Kasumi-1 (cell line): ENCODE measurements at places on chromosomes 1 and 21.
A peak's percentile ranks its signal among the peaks of the same experiment; 100 is the strongest.

DNA sequence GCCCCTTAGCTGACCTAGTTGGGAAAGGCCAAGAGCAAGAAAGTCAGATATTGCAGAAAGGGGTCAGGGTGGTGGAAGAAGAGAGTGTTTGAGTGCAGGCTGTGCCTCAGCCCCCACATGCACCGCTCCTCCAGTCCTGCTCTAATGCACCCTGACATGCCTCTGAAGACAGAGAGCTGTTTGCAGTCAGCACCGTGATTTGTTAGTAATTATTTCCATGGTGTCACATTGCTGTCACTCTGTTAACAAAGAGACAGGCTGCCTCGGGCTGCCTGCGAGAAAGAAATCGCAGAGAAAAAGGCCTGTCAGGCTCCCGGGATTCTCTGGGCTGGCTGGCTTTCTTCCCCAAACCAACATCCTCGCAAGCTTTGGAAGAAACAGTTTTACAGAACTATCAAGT, 58.3 kb downstream of the ERI3 start:
- no peak for DNase-seq

DNA sequence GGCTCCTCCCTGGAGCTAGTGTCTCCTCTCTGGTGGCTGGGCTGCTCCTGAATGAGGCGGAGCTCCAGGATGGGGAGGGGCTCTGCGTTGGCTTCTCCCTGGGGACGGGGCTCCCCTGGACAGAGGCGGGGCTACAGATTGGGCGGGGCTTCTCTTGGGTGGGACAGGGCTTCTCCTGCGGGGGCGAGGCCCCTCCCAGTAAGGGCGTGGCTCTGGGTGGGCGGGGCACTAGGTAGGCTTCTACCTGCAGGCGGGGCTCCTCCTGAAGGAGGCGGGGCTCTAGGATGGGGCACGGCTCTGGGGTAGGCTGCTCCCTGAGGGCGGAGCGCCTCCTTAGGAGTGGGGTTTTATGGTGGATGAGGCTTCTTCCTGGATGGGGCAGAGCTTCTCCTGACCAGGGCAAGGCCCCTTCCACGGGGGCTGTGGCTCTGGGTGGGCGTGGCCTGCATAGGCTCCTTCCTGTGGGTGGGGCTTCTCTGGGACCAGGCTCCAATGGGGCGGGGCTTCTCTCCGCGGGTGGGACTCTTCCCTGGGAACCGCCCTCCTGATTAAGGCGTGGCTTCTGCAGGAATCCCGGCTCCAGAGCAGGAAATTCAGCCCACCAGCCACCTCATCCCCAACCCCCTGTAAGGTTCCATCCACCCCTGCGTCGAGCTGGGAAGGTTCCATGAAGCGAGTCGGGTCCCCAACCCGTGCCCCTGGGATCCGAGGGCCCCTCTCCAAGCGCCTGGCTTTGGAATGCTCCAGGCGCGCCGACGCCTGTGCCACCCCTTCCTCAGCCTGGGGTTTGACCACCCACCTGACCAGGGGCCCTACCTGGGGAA, 22.7 kb upstream of the ARF1 start:
- no peak for DNase-seq

DNA sequence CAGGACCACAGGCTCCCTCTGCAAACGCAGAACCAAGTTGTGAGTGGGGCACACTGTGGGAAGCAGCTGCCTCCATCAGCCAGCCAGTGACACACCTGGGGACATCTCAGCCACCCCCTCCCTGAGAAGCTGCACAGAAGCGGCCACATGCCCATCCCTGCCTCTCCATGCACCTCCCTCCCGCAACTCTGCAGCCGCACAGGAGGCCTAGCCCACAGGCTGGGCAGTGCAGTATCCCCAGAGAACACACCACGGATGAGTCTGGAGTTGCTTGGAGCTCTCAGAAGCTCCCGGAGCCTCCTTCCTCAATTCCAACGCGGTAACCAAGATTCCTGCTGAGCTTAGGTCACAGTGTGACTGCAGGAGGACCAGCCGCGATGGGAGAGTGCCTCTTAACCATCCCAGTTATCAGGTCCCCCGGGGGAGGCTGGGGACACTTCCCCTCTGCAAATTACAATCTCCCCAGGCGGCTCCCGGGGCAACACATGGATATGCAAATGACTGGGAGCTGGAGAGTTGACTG, 1.2 kb upstream of the WNT3A start:
- DNase-seq = no peak

- DNase-seq = no peak
Observed at GRCh38 chr1:246836209-246836966, 95.4 kb downstream of the AHCTF1 start.

GRCh38 chr1:68116643-68117235, 66.3 kb upstream of the DIRAS3 start:
- DNase-seq = peak; percentile 59

- DNase-seq = no peak
Observed at GRCh38 chr1:24253571-24253970, 65.6 kb upstream of the GRHL3 start.

DNA sequence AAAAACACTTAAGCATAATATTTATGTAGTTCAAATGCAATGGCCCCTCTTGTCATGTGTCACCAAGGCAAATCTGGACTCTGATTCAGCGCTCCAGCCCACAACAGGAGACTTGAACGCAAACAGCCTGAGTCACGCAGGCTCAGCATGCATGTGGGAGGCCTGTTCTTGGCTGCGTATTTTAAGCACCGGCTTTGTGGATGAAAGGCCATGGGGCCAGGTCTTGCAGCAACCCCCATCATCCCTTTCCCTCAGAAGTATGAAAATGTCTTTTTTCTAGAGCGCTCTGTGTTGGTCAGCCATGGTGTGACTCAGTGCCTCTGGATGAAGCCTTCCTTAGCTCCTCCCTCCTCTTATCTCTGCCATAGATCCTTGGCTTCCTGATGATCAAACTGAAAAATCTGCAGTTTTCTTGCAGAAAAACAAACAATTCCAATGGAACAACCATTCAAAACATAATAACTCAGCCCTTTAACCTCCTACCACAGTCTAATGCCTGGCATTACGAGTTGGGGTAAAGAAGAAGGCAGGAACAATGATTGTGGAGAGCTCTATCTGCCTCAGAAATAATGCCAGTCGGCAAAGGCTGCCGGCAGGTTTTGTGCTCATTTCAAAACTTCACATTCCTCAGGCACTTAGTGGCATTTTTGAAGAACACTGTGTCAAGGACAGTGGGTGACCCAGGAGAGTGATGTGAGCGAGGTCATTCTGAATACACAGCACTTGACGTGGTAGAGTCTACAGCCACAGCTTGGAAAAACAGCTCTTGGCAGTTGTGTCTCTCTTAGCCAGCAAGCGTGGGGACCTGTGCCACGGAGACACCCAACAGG, 167.5 kb downstream of the CLIC6 start:
- DNase-seq = no peak

- no peak for DNase-seq
Observed at GRCh38 chr1:166675213-166675612, 164.1 kb upstream of the POGK start.

DNA sequence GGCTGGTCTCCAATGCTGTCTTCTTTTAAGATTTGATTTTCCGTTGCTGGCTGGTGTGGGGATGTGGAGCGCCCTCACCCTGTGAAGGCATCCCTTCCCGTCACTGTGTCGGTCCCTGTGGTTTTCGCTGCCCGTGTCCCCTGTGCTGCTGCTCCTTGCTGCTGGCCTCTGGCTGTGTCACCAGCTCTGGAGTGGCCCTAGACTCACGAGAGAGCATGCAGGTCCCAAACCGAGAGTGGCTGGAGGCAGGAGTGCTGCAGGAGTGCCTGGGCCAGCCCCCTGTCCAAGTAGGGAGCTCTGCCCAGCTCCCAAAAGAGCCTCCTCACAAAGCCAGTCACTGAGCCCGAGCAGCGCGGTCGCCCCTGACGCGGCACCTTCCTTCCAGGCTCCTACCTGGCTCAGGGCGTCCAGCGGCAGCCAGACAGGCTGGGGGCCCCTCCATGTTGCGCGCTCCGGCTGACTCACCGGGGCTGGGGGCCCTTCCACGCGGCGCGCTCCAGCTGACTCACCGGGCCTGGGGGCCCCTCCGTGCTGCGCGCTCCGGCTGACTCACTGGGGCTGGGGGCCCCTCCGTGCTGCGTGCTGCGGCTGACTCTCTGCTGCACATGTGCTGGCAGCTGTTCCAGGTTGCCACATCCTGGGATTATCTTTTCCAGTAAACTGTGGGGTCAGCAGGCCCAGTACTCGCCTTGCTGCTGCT, 106.7 kb upstream of the COL6A1 start:
- DNase-seq = no peak

DNA sequence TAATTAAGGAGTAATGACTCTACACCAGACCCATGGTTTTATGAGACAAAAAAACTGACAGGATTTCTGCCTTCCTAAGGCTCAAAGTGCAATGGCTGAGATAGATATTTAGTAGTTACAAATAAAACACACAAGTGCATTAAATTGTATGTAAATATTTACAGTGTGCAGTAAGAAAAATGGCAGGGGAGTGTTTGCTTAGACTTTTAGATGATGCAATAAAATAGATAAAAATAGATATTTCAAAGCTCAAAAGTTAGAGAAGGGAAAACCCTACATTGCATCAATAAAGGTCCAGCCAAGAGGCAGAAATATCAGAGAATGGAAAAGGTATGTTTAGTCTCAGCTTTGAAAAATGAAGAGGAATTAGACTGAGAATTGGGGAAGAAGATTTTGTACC, 226.3 kb upstream of the FGGY start:
- peak; percentile 12 for DNase-seq

DNA sequence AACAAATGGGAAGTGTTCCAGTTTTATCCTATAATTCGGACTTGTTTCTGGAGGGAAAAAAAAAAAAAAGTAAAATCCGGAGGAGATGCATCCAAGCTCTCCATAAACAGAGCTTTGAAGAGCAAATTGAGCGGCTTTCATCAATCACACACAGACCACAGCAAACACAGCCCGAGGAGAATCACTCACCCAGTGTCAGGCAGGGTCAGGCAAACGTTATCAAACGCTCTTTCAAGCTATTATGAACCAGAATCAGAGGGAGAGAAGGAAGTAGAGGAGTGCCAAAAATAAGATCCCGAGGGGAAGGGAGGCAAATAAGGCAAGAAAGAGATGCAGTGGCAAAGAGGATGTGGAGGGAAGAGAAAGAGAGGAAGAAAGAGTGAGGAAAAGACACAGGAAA, 188.3 kb upstream of the CAMK1G start:
- DNase-seq = no peak

- no peak for DNase-seq
Observed at GRCh38 chr1:83942914-83943313, 56.0 kb downstream of the TTLL7 start.

DNA sequence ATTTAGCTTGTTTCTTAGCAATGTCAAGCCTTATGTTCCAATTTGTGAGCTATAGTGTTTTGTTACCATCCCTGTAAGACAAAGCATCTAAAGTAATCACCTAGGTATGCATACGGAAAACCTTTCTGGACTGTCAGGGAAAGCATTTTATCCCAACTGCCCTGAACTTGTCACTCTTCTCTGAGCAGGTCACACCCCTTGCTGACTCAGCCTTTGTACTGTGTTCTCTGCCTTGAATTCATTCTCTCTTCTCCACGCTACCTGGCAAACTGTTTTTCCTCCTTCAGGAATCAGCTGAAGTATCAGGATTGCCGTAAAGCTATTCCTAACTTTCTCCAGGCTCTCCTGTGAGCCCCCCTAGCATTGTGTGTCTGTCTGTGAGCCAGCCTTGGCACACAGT, 54.2 kb downstream of the PBX1 start:
- no peak for DNase-seq
